Right forelimb (tissue), 1 donor: ENCODE measurements at places on chromosomes 3 and 15.

DNA sequence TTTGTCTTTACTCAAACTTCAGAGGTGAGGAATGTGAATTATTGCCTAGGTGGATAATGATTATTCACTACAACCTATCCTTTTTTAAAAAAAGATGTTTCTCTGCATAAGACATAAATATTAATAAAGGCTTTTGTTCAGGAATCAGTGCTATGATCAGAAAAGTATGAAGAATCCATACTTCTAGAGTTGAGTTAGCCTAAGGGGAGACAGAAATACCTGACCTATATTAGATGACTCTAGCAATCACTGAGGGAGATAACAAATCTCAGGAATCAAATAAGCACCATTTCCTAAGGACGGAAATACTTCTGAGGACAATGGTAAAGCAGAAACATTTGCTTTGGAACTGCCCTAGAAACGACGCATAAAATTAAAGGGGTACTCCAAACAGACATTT, 763.8 kb downstream of the GBE1 start:
- DNase-seq = no peak

- DNase-seq = no peak
Measured at GRCh38 chr3:160012108-160012507, 23.5 kb downstream of the IL12A start.

- no peak for DNase-seq
Measured at GRCh38 chr3:189573004-189573403, 58.2 kb upstream of the TP63 start.

DNA sequence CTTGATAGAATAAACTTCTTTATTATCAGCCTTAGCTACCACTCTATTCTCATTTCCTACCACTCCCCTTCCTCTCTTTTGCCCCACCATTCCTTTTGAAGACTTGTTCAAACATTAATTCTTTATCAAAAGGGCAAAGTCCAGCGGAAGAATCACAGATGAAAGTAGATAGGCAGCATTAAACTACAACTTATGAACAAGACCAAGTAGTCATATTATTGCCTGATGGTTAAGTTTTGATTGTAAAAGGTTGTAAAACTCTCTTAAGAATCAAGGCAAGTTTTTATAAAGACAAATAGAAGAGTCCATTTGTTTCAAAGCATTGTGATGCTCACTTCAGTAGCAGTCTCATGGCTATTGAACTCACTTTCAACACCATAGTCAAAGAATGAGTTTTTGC, 22.4 kb upstream of the TGFBR2 start:
- no peak for DNase-seq

GRCh38 chr3:43865887-43866528, 175.3 kb downstream of the ABHD5 start:
- no peak for DNase-seq

GRCh38 chr3:64972793-64973192, 285.0 kb upstream of the ADAMTS9 start:
- no peak for DNase-seq

DNA sequence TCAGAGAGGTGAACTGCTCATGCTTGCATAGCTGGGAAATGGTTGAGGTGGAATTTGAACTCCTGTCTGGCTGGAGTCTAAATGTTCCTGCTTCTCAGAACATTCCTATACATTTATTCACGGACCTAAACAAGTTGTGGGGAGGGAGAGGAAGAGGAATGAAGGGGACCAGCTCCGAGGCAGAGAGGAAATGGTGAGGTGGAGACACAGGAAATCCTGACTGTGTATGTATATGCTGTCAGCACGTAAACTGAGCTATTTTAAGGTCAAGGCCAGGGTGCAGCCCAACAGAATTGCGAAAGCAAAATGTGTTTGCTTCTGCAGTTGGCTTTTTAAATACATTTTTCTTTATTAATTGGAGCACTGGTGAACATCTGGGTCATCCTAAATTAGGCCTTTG, 74.1 kb upstream of the POMGNT2 start:
- DNase-seq = no peak

GRCh38 chr3:112004187-112004586, 5.5 kb downstream of the TAGLN3 start:
- DNase-seq = no peak

GRCh38 chr3:186638259-186638658, 1.9 kb upstream of the FETUB start:
- DNase-seq = no peak

DNA sequence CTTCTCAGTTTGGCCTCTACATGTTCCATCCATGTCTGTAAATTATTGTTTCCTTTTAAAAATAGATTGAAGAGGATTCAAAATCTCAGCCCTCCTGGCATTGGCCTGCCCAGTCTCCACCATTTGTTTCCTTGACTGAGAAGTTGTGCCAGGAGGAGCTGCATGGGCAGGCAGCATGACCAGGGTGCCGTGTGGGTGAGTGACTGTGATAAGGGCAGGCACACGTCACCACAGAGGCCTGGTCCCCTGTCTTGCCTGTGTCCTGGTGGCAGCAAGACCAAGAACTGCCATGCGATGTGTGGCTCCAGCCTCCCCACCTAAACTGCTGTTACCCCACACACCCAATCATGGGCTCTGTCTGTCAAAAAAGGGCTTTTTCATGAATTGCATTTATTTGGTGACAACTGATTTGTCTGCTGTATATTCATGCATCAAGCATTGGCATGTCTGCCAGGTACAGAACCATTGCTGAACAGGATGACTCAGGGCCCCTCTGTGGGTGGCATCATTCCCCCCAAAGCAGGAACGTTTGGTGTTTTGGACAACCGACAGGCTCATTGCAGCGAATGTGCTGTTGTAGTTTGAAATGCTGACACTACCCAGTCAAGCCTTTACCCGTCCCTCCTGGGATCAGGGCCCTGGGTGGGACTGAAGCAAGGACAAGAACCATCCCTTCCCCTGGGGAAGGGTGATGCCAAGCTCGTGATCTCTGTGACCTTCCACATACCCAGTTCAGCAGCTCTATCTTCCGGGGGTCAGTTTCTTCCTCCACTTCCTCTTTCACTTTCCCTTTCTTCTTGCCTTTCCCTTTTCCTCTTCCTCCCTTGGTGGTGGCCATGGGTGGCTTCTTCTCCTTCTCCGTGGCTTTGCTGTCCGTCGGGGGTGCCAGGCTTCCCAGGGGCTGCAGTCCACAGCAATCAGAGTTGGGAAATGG, 51.6 kb downstream of the TRPM1 start:
- DNase-seq = no peak

GRCh38 chr3:131608296-131608695, 105.5 kb upstream of the MRPL3 start:
- no peak for DNase-seq
